Kidney tubule cell (primary cell): ENCODE measurements at places on chromosomes 7 and 10.

DNA sequence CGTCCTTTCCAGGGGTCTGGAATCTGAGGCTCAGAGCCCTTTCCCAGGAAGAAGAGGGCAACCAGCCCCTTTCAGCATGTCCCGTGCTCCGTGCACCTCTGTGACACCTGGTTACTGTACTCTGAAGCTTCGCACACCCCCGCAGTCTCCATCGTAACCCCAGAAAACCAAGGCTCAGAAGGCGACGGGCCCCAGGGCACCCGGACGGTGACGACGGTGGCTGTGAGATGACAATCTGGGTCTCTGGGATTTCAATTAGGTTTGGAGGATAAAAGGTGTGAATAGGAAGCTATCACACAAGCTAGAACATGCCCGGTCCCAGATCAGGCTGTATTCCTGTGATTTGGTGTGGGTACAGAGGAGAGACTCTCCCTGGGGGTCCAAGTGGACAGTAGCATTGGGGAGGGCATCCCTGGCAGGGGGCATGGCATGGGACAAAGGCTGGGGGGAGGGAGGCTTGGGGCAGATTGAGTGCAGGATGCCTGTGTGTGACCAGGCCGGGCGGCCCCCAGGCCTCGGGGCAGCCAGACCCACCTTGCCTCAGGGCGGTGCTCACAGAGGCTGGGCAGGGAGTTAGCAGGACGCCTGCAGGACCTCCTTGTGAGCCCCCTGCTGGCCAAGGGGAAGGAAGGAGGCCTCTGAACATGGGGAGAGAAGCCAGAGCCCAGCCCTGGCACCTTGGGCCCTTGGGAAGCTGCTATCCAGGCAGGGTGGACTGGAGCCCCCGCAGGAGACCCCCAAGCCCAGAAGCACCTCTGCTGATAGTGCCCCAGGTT lies 23.4 kb upstream of the PSMG3 start:
- no peak for DNase-seq

DNA sequence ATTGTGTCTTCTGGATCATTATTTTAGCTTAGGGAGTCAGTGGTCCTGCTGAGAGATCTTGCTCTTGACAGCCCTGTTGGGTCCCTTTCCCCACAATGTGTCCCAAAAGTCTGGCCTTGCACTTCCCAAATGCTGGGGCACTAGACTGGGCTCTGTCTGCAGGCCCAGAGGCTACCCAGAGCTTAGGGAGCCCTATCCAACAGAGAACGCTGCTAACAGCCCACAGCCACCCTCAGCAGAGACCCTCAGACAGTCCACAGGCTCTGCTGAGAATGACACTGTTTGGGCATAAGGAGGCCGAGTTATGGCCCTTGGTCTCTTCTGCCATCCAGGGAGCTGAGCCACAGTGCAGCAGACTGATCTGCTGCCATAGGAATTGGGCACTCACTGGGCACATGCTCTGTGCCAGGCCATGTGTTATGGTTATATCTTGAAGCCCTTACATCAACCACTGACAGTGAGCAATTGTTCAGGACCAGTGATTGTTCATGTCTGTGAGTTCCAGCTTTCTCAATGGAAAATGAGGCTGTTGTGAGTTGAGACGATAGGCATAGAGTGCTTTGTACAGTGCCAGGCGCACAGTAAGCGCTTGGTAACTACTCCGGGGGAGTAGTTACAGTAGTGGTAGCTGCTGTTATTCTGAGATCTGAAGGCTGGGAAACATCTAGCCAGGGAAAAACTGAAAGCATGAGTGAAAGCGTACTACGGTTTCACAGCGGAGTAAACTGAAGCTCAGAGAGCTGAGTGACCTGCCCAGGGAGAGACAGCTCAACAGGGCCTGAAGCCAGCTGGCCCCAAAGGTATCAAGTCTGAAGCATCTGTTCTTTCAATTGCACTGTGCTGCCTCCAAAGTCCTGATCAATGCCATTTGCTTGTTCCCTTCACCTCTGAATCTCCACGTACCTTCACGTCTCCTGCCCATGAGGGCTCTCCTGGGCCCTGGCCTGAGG lies 77.6 kb upstream of the PRLHR start:
- no peak for DNase-seq

- peak; percentile 87 for DNase-seq
Observed at GRCh38 chr7:45446195-45446944, 127.8 kb upstream of the ADCY1 start.

DNA sequence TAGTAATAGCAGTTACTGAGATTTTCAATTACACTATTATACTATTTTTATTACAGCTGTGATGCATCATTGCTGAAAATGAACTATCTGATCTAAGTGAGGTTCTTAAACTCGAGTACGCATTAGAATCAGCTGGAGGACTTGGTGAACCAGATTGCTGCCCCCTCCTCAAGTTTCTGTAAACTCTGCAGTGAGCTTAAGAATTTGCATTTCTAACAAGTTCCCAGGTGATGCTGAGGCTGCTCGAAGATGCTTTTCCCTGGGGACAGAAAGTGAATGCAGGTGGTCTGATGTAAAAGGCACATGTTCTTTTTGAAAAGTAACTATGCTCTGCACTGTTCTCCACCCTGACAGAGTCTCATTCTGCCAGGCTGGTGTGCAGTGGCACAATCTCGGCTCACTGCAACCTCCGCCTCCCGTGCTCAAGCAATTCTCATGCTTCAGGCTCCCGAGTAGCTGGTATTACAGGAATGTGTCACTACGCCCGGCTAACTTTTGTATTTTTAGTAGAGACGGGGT lies 12.5 kb downstream of the RNF133 start:
- no peak for DNase-seq

- no peak for DNase-seq
Observed at GRCh38 chr10:80718024-80718423, 180.3 kb downstream of the SH2D4B start.

GRCh38 chr7:152677808-152678670 lies 2.1 kb upstream of the XRCC2 start:
- DNase-seq, result no peak

DNA sequence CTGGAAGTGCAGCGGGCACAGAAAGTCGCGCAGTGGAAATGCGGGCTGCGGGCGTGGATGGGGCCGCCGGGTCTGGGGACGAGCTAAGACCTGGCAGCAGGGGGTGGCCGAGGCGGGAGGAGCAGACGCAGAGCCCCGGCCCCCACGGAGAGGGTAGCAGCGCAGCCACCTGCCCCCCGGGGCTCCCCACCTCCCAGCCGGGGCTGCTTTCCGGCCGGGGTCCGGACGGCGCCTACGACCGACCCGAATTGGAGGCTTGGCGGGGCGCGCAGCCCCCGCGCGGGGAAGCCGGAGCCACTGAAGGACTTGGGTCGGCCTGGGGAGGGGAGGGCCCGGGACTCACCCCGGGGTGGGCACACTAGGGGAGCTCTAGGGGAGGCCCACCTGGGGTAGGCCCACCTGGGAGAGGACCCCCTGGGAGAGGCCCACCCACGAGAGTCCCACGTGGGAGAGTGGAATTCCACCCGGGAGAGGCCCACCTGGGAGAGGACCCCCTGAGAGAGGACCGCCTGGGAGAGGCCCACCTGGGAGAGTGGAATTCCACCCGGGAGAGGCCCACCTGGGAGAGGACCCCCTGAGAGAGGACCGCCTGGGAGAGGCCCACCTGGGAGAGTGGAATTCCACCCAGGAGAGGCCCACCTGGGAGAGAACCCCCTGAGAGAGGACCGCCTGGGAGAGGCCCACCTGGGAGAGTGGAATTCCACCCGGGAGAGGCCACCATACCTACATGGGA lies 854 bp upstream of the CFAP46 start:
- DNase-seq, result no peak
